ENCODE measurements at places on chromosomes 16 and 17. TPM values are rescaled to one million over a fixed set of nuclear protein-coding genes. Genes with fewer than 3 reads are reported as not detected.

TRIM47 gene
- total RNA-seq: 1.6 TPM

SEPTIN1 gene
- 147 TPM for total RNA-seq

TEKT1 gene
- not detected for total RNA-seq

SLC16A6 gene
- total RNA-seq: 10.7 TPM

ZNF48 gene
- 2.4 TPM for total RNA-seq
